ENCODE measurements at places on chromosomes 12 and 14.

DNA sequence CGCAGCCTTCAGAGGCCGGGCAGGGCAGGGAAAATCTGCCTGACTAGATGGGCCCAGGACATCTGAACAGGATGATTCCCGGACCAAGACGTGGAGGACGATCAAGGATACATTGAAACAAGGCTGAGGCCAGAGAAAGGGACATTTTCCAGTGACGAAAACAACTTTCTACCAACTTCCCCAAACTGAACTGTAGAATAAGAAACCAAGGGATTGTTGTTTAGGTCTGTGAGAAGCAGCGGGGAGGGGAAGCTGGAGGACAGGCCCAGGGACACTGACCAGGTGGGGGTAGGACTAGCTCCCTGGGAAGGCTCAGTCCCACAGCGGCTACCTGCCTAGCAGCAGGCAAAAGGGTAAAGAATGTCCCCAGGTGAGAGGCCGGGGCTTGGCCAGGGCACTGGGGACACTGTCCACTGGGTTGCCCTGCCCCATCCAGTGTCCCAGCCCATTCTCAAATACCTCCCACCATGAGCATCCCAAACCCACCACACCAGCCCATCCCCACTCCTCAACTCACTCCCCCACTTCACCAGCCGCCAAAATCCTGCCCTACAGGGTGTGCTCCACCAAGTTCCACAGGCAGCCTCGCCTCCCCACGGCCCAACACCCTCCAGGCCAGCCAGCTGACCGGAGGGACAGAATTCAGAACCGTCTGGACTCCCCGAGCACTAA is 995 bp downstream of the TNFRSF1A start:
- DNase-seq: no peak

GRCh38 chr12:7101047-7101693 is 7.8 kb downstream of the C1RL start:
- DNase-seq: no peak

- no peak for DNase-seq
Observed at GRCh38 chr12:27112871-27113270, 30.5 kb upstream of the C12orf71 start.

GRCh38 chr12:110744151-110744571 is 1.5 kb upstream of the PPP1CC start:
- no peak for DNase-seq

DNA sequence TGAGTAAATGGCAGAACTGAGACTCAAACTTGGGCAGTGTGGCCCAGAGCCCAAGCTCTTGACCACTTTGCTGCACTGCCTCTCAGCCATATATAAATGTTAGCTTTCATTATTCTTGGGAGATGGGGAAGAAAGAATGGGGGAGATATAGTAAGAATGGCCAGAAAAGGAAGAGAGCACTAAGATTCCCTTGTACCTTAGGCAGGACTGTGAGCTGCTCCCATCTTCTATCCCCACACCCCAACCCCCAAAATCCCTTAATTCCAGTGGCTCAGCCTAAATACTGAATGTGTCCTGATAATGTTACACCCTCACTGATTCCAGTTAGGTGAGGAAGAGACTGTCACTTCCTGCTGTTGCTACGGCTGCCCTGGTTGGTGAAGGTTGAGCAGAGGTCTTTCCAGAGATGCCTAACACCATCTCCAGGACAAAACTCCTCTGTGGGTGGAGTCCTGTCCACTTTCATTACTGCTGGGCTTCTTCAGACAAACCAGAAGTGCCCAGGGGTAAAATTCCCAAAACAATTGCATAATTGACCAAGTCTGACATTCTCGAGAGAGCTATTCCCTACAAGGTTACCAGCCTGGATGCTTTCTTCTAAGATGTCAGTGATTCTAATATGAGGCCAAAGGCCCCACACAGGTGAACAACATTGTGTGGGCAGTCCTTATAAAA is 51.8 kb downstream of the GNG2 start:
- no peak for DNase-seq
